ENCODE measurements at places on chromosomes 12 and 14.

DNA sequence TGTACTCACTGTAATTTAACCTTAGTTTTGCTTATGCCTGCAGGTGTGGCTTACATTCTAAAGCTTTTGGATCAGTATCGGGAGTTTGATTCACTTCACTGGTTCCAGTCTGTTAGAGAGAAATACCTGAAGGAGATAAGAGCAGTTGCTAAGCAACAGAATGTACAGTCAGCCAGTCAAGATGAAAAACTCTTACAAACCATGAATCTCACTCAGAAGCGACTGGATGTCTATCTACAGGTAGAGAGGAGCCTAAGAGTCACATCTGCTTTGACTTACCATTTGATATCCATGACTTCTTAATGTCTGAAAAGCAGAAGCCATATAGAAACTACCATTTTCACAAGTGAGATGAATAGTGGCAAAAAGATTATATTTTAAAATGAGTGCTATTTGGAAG, 56.5 kb downstream of the WASHC4 start:
- peak; percentile 7 for DNase-seq

DNA sequence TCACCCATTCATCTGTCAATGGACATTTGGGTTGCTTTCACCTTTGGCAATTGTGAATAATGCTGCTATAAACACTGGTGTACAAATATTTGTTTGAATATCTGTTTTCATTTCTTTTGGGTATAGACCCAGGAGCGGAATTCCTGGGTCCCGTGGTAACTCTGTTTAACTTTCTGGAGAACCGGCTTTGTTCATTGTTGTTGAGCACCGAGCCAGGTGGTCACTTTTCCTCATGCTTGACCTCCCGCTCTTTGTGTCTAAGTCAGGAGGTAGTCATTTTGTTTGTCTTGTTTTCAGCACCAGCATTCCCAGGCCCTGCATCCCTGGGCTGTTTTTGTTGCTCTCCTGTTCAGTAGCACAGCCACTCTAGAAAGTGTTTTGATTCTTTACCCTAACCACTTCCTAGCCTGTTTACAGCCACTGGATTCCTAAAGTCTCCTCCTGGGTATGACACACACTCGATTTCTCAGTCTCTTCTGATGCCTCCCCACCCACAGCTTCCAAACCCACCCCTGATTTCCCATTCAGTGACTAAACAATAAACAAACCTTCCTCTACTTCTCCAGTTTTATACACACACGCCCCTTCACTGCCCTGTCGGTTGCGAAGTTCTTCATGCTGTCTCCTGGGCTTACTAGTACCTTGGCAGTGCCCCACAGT, 37.9 kb downstream of the B4GALNT3 start:
- no peak for DNase-seq

GRCh38 chr12:110698171-110698902, 9.4 kb upstream of the HVCN1 start:
- peak; percentile 83 for DNase-seq

- DNase-seq, result no peak
Observed at GRCh38 chr12:66942741-66943465, 264.0 kb upstream of the GRIP1 start.

GRCh38 chr12:508795-509194, 49.1 kb downstream of the B4GALNT3 start:
- DNase-seq, result peak; percentile 57

DNA sequence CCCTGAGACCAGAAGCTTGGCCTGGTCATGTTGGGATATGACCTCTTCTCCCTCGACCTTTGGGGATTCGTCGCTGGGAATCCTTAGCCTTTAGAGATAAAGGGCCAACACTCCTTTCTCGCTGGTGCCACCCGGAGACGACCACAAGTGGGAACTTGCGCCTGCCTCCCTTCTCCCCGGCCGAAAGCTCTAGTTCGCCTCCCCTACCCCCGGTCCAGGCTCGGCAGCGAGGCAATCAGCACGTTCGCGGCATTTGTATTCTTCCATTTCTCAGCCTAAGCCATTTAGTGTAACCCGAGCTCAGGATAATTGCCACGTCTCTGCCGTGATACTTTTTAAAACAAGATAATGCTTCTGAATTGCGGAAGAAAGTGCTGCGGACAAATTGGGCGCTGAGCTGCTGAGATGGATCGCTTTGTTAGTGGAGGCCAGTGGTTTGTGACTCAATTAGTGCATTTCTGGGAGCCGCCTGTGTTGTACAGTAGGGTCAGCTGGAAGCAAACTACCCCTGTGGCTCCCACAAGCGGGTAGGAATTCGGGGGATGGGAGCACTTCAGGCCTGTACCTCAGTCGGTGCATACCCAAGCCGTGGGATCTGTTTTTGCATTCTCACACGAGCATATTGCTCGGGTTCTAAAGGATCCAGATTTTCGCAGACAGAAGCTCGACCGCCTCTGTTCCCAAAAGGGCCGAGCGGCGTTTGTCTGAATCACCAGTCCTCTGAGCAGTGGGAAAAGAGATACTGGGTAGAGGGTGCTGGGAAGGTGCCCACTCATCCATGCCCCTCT, 6.8 kb upstream of the SIX1 start:
- DNase-seq, result no peak

DNA sequence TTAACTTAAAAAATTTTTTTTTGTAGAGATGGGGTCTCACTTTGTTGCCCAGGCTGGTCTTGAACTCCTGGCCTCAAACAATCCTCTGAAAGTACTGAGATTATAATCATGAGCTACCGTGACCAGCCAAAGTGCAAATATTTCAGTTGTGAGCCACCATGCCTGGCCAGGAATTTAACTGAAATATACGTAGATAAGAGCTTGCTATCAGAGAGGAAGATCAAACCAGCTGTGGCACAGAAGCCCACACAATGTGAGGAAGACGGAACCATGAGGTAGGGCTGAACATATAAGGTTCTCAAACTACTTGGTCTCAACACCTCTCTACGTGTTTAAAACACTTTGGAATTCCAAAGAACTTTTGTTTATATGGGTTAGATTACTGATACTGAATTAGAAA, 29.1 kb downstream of the ATG14 start:
- no peak for DNase-seq

GRCh38 chr12:12278899-12279298, 12.1 kb upstream of the LRP6 start:
- no peak for DNase-seq

- DNase-seq, result no peak
Observed at GRCh38 chr12:108065069-108065468, 64.0 kb upstream of the WSCD2 start.

GRCh38 chr12:116832353-116832752, 48.9 kb downstream of the HRK start:
- DNase-seq, result no peak

- DNase-seq, result no peak
Observed at GRCh38 chr12:39617887-39618286, 1.7 kb downstream of the ABCD2 start.

DNA sequence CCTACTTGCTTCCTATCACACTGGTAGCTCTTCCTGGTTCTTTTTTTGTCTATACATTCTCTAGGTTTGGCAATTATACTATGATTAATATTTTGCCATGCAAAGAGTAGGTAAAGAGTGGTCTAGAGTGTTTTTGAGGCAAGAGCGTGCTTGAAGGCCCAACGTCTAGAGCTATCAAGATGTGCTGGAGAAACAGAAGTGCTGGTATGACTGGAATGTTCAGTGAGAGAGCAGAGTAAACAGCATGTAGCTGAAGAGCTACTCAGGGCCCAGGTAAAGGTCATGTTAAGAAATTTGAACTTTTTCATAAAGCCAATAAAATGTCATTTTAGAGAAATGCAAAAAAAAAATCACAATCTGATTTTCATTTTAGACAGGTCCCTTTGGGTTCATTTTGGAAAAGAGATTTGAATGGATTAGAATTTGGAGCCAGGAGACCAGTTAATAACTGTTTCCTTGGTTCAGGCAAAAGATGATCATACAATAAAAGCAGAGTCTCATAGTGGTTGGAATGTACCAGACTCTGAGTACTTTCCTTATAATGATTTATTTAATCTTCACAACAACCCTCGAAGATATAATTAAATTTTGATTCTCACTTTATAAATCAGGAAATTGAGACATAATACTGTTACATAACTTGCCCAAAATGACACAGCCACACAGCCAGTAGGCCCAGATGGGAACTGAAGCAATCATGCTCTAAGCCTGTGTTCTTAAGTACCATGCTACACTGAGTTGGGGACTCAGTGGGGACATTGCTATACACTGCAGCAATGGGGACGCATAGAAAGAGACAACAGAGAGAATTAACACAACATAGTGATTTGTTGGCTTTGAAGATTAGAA, 350.1 kb downstream of the NELL2 start:
- peak; percentile 9 for DNase-seq

DNA sequence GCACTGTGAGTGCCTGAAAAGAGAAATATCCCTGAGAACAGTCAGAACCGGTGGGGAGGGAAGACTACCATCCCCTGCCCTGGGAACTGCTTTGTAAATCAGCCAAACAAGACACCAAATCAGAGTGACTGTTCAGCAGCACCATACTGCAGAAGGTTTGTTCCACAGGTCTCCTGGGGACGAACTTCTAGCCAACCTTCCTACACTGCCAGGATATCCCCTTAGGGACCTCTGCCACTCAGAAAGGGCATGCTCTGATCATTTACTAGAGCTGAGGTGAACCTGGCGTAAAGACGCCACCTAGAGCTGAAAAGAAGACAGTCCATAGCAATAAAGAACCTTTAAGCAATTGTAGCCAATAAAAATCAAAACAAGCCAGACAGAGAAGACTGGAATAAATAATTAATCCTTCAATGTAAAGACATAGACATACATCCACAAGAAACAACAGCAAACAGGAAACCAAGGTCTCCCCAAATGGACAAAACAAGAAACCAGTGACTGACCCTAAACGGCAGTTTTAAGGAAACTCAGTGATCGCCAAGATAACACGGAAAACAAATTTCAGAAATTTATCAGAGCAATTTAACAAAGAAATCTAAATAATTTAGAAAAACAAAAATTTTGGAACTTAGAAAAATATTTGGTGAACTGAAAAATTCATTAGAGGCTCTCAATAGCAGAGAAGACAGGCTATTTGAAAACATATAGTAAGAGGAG, 228.1 kb upstream of the AMIGO2 start:
- DNase-seq, result peak; percentile 64

DNA sequence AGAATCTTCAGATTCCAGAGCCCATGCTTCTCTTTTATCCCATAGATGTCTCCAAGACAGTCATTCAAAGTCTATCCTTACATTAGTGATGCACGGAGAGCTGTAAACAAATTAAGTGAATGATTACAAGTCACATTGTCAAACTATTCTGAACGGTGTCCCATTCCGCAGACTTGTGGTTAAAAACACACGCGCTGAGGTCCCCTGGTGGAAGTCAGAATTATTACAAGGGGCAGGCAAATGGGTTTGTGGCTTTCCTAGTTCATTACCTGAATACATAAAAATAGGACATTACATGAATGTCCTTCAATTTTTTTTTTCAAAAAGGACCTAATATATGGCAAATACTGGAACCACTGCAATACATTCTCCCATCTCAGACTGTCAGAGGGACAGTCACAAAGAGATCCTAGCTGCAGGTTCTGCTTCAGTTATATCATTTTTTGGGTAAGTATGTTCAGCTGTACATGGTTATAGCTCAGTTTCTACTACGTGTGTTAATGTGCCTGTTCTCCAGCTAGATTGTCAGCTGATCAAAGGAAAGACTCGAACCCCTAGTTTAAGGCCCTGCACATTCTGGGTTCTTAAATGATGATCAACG, 53.1 kb upstream of the STON2 start:
- DNase-seq, result peak; percentile 75

- no peak for DNase-seq
Observed at GRCh38 chr12:97555547-97556187, 93.1 kb downstream of the RMST start.

GRCh38 chr12:77489331-77489970, 341.2 kb upstream of the NAV3 start:
- no peak for DNase-seq

DNA sequence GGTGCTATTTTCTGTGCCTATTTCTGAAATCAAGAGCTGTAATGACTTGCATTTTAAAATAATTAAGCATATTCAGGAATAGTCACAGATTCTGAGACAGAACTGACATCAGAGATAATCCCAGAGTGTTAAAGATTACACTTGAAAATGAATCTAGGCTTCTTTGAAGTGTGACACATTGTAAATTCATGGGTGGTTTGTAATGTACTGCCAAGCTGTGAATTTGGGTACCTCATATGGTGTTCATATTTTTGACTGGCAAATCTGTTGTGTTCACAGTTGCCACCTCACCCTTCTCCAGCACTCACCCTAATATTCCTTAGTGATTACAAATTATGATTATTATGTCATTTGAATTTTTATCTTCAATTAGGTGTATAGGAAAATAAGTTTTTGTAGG, 78.5 kb upstream of the CSRP2 start:
- DNase-seq, result no peak

DNA sequence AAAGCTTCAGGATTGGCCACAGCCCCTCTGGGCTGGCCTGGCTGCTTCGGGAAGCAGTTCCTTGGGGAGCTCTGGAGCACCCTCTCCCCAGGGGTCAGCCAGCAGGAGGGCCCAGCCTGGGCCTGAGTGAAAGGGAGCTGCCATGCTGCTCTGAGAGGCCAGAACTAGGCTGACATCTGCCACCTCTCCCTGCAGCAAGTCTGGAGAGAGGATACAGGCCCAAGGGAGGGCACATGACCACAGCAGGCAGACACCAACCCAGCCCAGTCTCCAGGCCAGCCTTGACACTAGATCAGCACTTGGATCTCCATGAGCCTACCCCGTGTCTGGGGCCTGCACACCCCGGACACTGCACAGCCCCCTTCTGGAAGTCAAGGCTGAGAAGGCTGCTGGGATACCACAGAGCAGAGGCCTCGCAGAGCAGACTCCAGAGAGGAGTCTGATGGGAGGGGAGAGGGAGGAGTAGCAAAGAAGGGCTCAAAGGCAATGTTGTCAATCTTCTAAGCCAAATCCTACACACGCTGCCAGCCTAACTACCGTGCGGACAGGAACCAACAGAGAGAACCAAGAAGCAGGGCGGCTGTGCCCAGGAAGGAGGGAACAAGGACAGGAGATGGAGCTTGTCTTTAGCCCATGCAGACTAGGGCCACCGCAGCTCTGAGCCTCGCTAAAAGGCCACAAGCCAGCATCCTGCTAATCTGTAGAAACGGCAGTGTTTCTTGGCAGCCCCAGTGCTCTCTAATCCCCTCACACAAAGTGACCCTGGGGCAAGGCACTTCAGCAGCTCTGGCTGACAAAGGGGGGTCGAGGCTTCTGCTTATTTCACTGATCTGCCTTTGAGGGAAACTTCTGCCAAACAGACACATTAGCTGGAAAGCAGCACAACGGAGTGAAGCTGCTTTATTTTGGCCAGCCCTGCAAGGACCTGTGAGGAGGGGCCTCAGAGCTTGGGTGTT, 12.9 kb downstream of the COL2A1 start:
- DNase-seq, result no peak

DNA sequence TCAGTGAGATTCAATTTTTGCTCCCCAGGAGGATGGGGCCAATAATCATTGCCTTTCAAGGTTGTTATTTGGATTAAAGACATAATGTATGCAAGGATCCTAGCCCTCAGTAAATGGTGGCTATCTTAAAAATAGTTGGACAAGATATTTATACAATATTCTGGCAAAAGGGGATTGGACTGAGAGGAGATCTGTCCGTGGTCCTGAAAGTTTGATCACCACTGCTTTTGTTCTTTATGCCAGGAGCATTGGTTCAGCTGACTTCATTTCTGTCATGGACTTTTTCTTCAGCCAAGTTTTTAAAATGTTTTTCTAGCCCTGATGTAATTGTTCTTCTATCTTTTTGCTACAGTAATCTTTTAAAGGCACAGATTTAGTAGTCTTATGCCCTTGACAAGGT, 70.2 kb upstream of the TCL1A start:
- peak; percentile 71 for DNase-seq
